ENCODE measurements at places on chromosomes 16 and 17.

- no peak overlapping the region for H3K4me3 ChIP-seq
- no peak overlapping the region for H3K27ac ChIP-seq
- DNase-seq = no peak
- peaks cover 6% of the 10 kb centered on the region for H3K4me1 ChIP-seq
Observed at GRCh38 chr16:346587-346986, 5.9 kb downstream of the AXIN1 start.

DNA sequence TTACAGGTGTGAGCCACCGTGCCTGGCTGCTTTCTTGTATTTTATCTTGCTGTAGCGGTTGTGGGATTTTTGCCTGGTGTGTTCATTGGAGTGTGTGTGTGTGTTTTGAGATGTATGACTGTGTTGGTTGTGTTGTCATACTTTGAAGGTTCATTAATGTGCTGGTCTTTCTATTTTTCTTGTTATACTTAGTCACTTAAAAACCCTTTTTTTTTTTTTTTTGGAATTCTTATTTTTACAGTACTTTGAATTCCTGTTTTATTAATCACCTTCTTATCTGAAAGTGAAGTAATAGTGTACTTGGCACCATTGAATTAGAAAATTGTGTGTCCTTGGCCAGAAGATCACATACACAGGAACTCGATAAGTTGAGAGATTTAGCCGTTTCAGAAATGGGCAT, 30.2 kb downstream of the TENT4B start:
- H3K36me3 ChIP-seq = no peaks in the 10 kb centered on the region
- peaks cover 6% of the 10 kb centered on the region for H3K4me1 ChIP-seq
- peak; percentile 86 for DNase-seq
- H3K27ac ChIP-seq = no peak overlapping the region
- H3K4me3 ChIP-seq = no peak overlapping the region
- H3K27me3 ChIP-seq = no peaks in the 10 kb centered on the region

- peaks cover 41% of the 10 kb centered on the region for H3K36me3 ChIP-seq
- no peaks in the 10 kb centered on the region for H3K27me3 ChIP-seq
- no peak for DNase-seq
- H3K4me3 ChIP-seq = no peak overlapping the region
Observed at GRCh38 chr16:3728424-3729160, 11.3 kb upstream of the TRAP1 start.

DNA sequence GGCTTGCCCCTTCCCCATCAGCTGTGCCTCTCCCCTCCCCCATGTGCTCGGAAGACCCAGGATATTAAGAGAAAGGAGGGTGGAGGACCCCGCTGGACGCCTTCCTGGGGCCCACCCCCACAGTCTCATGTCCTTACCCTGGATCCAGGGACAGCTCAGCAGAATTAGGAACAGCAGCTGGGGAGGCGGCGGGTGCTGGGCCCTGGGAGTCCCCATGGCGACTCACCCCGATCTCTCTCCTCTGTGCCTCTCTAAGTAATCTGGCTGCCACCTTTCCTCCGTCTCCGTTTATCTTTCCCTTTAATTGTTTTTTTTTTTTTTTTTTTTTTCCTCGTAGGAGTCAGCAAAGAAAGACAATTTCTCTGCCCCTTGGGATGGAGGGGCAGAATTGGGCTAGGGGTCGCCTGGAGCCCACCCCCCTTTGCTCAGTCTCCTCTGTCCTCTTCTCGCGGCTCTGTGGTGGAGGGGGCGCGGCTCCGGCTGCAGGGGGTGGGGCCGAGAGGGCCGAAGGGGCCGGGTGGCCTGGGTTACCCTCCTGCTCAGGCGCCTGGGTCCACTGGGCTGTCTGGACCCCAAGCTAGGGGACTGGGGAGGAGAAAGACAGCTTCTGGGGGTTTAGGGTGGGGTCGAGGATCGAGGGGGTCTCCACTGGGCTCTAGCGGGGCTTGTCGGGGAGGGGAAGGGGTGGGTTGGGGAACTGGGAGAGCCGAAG, 390 bp downstream of the SEZ6L2 start:
- peak overlapping the region; percentile 36 for H3K4me3 ChIP-seq
- no peak overlapping the region for H3K27ac ChIP-seq
- no peaks in the 10 kb centered on the region for H3K27me3 ChIP-seq
- H3K4me1 ChIP-seq = peaks cover 4% of the 10 kb centered on the region

- H3K27ac ChIP-seq = no peak overlapping the region
- peaks cover 4% of the 10 kb centered on the region for H3K4me1 ChIP-seq
- no peaks in the 10 kb centered on the region for H3K36me3 ChIP-seq
- H3K27me3 ChIP-seq = no peaks in the 10 kb centered on the region
Observed at GRCh38 chr17:82452162-82452561, 1.6 kb upstream of the CYBC1 start.

GRCh38 chr17:58091024-58091567, 7.9 kb downstream of the DYNLL2 start:
- peaks cover 57% of the 10 kb centered on the region for H3K36me3 ChIP-seq
- peaks cover under 1% of the 10 kb centered on the region for H3K4me1 ChIP-seq
- no peak for DNase-seq
- no peak overlapping the region for H3K27ac ChIP-seq
- H3K27me3 ChIP-seq = no peaks in the 10 kb centered on the region

- DNase-seq = peak; percentile 77
- H3K36me3 ChIP-seq = no peaks in the 10 kb centered on the region
- no peak overlapping the region for H3K4me3 ChIP-seq
- no peak overlapping the region for H3K27ac ChIP-seq
- H3K27me3 ChIP-seq = no peaks in the 10 kb centered on the region
Observed at GRCh38 chr16:67260426-67261063, 11.8 kb downstream of the SLC9A5 start.

- DNase-seq = no peak
- no peak overlapping the region for H3K27ac ChIP-seq
- H3K4me3 ChIP-seq = no peak overlapping the region
- H3K4me1 ChIP-seq = no peaks in the 10 kb centered on the region
- H3K36me3 ChIP-seq = peaks cover 28% of the 10 kb centered on the region
Observed at GRCh38 chr17:41914358-41914766, 4.4 kb downstream of the ACLY start.

DNA sequence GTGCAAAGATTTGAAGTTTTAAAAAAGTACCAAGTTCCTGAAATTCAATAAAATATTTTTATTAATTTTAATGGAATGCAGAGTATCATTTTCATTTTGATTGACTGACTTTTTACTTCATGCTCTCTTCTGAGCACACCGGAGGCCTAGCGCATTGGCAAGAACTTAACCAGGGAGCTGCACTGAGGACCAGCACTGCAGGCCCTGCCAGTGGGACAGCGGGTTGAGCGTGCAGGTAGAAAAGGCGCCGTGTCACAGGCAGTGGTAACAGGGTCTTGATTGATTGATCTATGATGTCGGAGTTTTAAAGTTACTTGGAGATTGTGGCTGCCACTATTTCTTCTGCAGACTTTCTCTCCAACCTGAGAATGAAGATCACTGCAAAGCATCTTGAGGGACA, 43.7 kb downstream of the WDR45B start:
- no peak overlapping the region for H3K4me3 ChIP-seq
- no peaks in the 10 kb centered on the region for H3K27me3 ChIP-seq
- no peak for DNase-seq

GRCh38 chr17:1119924-1120323, 59.9 kb downstream of the ABR start:
- no peaks in the 10 kb centered on the region for H3K36me3 ChIP-seq
- H3K27ac ChIP-seq = no peak overlapping the region
- no peaks in the 10 kb centered on the region for H3K27me3 ChIP-seq
- no peak for DNase-seq

- H3K36me3 ChIP-seq = no peaks in the 10 kb centered on the region
- no peaks in the 10 kb centered on the region for H3K27me3 ChIP-seq
- no peak overlapping the region for H3K4me3 ChIP-seq
- no peaks in the 10 kb centered on the region for H3K4me1 ChIP-seq
- peak; percentile 10 for DNase-seq
Observed at GRCh38 chr16:78298986-78299385, 199.5 kb downstream of the WWOX start.

GRCh38 chr17:78722246-78722761, 59.8 kb downstream of the CYTH1 start:
- no peaks in the 10 kb centered on the region for H3K27me3 ChIP-seq
- H3K36me3 ChIP-seq = no peaks in the 10 kb centered on the region
- H3K4me1 ChIP-seq = peaks cover 31% of the 10 kb centered on the region
